Progenitor cell of endocrine pancreas (in vitro differentiated cells): ENCODE measurements at places on chromosomes 4 and X.

DNA sequence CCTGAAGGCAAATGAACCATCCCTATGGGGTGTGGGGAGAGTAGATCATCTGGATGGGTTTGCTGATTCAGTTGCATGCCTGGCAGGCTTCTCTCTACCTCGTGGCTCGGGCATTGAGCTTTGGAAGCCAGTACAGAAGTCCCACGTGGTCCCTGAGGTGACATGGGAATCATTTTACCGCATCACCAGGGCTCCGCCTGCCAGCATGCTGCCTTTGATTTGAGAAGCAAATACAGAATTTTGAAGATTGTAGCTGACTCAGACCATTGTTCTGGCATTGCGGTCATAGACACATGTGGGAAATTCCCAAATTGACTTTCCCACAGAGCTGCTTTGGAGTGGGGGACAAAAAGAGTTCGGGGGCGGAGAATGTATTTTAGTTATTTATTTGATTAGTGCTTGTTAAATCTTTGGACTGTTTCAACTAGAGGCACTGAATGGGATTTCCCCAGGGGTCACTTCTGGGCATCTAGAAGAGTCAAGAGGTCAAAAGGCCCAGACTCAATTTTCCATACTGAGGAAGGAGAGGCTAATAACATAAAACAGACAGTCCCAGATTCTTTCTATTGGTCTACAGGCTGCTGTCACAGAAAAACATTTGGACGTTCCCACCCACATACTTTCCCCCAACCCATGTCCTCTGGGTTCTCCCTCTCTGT lies 79.3 kb downstream of the NHSL2 start:
- DNase-seq = no peak

- no peak for DNase-seq
Observed at GRCh38 chr4:139783741-139784484, 118.3 kb downstream of the MGST2 start.

GRCh38 chr4:4758681-4759080 lies 100.8 kb upstream of the MSX1 start:
- DNase-seq = no peak

- DNase-seq = no peak
Observed at GRCh38 chr4:47752214-47752613, 85.7 kb downstream of the CORIN start.

- no peak for DNase-seq
Observed at GRCh38 chr4:7830747-7831146, 108.9 kb downstream of the AFAP1 start.

DNA sequence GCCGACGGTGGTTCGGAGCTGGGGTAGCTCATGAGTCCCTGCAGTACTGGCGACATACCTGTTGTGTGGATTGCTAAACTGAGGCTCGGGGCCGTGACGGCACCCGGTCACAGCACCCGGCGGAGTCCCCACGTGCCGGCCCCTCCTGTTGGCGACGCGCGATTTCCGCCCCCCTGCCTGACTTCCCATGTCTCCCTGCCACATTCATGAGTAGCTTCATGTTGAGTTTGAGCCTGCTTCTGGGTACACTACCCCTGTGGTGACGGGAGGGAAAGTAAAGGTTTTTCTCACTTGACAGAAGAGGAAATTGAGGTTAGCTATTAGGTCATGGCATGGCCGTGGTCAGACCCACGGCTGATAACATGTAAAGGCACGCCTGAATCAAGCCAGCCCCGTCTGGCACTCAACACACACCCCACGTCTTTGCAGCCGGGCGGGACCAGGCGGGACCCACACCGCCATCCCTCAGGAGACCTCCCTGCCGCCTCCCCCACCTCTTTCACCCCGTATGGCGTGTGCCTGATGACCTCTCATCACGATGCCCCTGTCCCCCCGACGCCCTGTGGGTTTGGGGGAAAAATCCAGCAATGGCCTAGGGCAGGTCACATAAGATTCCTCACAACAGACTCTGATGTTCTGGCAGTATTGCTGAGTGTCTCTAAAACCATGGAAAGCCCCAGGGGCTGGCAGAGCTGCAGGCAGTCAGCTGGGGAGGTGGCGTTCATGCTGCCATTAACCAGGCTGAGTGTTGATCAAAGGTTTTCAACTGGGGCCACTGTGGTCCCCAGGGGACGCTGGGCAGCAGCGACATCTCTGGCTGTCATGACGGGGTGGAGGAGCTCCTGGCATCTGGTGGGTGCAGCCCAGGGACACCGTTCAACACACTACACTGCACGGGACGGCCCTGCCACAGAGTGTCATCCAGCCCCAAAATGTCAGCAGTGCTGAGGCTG lies 29.2 kb downstream of the P2RY8 start:
- DNase-seq = no peak

GRCh38 chrX:108438110-108438623 lies at the start of gene COL4A6:
Gene COL4A6, minus strand, starts transcription at chrX:108438422. Its CDS starts 226 bp downstream, at chrX:108438196.
- DNase-seq = peak; percentile 35

DNA sequence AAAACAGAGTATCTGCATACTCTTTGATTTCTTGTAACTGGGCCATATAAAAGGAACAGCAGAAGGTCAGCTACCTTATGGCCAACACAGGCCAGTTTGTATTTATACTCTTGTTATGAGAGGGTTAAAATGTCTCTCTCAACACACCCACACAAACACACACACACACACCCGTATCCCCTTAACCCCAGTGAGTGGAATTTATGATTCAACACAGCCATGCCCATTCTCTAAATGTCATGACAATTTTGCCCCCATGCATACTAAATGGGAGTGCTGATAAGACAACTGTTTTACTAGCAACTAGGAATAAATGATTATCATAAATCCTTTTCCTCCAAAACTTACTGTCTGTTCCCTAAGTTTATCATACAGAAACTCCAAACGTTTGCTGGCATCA lies 22.1 kb upstream of the SCD5 start:
- DNase-seq = no peak

GRCh38 chr4:1576304-1576960 lies 107.7 kb downstream of the FAM53A start:
- no peak for DNase-seq

DNA sequence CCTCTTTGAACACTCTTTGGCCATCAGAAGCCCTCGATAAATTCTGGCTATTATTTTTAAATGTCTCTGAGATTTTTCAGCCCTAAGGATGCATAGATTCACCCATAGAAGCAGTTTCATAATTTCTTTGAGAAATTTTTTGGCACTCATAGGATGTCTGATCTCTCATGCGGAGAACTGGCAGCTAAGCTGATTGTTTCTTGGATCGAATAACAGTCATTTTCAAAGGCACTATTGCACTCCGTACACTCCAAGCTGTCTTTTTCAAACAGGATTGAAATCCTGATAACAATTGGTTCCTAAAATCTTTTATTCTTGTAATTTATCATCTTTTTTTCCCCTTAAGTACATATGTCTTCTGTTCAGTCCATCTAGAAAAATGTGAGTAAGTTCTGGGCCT lies 411.9 kb downstream of the SPOCK3 start:
- DNase-seq = no peak

DNA sequence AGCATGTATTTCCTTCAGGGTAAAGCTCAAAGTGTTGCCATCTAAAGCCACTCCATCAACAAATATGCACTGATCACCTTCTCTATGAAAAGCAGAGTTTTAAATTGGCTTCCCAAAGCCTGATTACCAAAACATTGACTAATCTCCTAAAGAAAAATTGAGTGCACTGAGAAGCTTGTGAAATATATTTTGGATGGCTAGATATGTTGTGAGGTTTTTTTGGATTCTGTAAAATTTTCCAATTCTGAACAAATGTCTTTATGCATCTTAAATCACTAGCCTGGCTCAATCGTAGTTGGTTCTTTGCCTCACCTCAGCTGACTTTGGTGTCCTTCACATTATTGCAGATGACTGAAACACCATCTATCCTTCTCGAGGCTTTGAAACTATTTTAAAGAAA lies 14.9 kb upstream of the EXOSC9 start:
- no peak for DNase-seq

DNA sequence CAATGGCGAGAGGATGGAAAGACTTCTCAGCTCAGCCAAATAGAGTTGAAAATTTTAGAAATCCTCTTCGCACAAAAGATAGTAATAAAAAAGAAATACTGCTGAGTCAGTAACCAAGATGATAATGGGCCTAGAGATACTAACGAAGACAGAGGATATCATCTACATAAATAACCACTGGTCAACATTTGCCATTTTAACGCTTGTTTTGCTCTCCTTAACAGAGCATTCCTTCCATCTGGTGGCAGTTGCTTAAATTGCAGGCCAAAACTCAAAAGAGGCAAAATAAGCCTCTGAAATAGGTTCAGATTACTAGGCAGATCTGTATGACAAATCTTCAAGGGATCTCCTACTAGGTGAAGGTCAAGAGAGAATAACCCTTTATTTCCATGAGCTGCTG lies 51.7 kb upstream of the MCF2 start:
- DNase-seq = no peak

- DNase-seq = no peak
Observed at GRCh38 chr4:143549928-143550327, 36.4 kb downstream of the SMARCA5 start.

DNA sequence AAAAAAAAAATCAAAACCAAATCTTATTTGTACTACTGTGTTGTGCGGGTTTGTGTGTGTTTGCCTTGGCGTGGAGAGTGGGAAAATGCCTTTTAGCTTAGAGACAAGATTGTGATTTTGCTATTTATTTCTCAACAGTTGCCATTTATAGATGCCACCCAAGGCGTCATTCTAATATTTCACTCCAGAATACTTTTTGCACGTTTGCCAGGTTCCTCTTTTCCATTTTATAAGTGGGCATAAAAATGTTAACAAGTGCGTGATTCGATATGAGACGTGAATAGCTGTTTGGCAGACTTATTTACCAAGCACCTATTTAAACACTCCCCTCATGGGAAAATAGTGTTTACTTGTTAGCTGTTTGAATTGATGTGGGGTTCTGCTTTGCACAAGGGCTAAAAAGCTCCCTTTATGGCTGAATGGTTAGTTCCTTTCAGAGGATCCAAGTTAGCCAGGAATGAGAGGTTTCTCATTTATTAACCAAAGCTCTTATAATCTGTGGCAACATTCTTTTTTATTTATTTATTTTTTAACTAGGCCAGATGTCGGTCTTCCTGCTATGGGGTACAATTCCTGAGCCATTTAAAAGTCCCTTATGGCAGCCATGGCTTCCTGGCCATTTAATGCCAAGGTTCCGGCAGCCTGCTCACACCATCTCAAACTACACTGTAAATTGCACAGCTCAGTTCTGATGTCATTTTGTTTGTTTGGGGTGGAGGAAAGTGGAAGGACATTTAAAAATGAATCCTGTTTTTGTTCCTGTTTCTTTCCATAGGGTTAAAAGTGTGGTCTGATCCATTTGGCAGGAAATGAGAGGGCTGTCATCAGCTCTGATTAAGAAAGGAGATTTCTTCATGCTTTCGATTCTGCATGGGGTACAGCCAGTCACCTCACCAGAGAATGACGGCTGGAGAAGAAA lies 14.6 kb downstream of the SMIM20 start:
- no peak for DNase-seq

DNA sequence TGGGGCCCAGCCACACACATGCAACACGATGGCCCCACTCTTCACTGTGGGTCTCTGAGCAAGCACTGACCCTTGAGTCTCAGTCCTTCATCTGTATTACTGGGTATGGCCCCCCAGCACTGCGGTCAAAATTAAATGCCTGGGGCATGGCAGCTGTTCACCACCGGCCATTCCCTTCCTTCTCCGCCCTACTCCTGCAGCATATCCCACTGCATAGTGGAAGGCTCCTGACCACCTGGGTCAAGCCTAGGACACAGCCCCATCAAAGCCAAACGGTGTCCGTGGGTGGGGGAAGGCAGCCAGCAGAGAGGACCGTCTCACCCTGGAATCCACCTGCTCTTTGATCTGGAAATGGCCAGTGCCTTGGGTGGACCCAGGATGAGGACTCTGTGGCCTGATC lies 30.7 kb downstream of the PPP2R2C start:
- no peak for DNase-seq

GRCh38 chr4:127578491-127578890 lies 54.3 kb upstream of the INTU start:
- DNase-seq = no peak

- DNase-seq = no peak
Observed at GRCh38 chr4:2741626-2742025, 14.5 kb downstream of the TNIP2 start.

DNA sequence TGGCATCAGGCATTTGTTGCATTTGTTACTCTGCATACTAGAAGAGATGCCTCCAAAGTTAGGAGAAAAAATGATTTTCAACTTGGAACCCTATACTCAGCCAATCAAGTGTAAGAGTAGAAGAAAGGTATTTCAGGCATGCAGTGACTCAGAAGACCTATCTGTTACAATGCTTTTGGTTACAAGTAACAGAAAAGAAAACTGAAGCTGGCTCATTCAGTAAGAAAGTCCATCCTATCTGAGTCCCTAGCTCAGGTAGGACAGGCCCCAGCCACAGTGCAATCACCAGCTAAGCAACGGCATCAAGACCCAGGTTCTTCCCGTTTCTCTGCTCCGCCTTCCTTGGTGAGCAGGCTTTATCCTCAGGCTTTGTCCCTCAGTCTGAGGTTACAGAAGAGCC lies 23.3 kb downstream of the MECP2 start:
- DNase-seq = no peak

- no peak for DNase-seq
Observed at GRCh38 chr4:99468889-99469288, 33.7 kb upstream of the ADH7 start.

- no peak for DNase-seq
Observed at GRCh38 chrX:150262456-150262855, 100.7 kb upstream of the MAMLD1 start.

- DNase-seq = no peak
Observed at GRCh38 chr4:84166486-84166885, 332.6 kb downstream of the NKX6-1 start.

DNA sequence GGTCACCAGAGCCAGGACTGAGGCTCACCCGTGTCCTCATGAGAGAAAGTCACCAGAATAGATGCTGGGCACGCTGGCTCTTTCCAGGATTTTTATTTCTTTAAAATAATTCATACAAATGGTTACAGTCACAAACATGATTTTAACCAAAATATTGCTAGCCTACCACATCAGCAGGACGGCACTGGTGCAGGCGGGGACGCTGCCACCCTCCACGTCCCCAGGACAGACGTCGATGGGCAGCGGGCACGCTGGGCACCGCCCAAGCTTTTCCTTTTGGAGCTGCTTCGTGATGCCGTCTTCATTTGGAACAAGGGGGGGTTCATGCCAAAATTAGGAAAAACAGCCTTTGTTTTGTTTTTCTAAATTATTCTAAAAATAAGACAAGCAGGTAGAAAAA lies 37.6 kb downstream of the CTBP1 start:
- DNase-seq = no peak

- DNase-seq = no peak
Observed at GRCh38 chr4:172892300-172892699, 276.3 kb upstream of the GALNT7 start.

DNA sequence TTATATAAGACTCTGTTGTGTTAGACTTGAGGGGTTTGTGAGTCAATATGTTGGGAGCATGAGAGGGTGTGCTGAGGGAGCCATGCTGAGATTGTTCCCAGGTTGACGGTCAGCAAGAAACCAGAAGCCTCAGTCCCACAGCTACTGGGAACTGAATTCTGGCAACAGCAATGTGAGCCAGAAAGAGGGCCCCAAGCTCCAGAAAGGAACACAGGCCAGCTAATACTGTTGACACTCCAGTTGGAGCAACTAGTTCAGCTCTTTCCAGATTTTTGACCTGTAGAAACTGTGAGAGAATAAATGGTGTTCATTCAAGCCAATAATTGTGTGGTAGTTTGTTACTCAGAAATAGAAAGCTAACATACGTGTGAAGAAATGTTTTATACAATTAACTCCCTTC lies 17.1 kb downstream of the ADH1A start:
- no peak for DNase-seq

- no peak for DNase-seq
Observed at GRCh38 chr4:120858776-120859175, 63.8 kb downstream of the PRDM5 start.
